ENCODE measurements at places on chromosomes 4 and X.

DNA sequence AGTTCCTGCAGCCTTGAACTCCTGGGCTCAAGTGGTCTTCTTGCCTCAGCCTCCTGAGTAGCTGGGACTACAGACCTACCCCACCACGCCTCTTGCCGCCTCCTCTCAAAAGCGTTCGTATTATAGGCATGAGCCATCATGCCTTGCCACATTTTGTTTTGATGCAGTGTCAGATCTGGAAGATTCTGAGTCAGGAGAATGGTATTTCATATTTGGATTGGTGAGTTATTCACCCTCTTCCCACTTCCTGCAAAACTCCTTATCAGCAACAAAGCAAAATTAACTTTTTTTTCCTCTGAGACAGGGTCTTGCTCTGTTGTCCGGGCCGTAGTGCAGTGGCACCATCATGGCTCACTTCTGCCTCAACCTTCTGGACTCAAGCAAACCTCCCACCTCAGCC is 29.6 kb downstream of the REST start:
- no peaks in the 10 kb centered on the region for H3K27me3 ChIP-seq
- H3K4me3 ChIP-seq: no peak overlapping the region
- no peak for DNase-seq
- H3K4me1 ChIP-seq: no peaks in the 10 kb centered on the region
- no peak overlapping the region for H3K27ac ChIP-seq
- peaks cover 26% of the 10 kb centered on the region for H3K36me3 ChIP-seq

- DNase-seq: no peak
- H3K4me1 ChIP-seq: no peaks in the 10 kb centered on the region
- H3K4me3 ChIP-seq: no peak overlapping the region
- no peaks in the 10 kb centered on the region for H3K27me3 ChIP-seq
These were observed 121.6 kb upstream of the GRID2 start for GRCh38 chr4:92182006-92182735.

GRCh38 chr4:67051000-67051789 is 494.1 kb downstream of the CENPC start:
- H3K27ac ChIP-seq: no peak overlapping the region
- H3K4me1 ChIP-seq: no peaks in the 10 kb centered on the region
- DNase-seq: no peak
- no peaks in the 10 kb centered on the region for H3K27me3 ChIP-seq
- no peak overlapping the region for H3K4me3 ChIP-seq

GRCh38 chr4:82373486-82373815 is 340 bp downstream of the HNRNPD start:
- peaks cover 37% of the 10 kb centered on the region for H3K4me1 ChIP-seq
- peak; percentile 47 for DNase-seq
- no peaks in the 10 kb centered on the region for H3K27me3 ChIP-seq
- H3K27ac ChIP-seq: peak overlapping the region; percentile 82
- H3K4me3 ChIP-seq: peak overlapping the region; percentile 96
- peaks cover 34% of the 10 kb centered on the region for H3K36me3 ChIP-seq

- H3K4me3 ChIP-seq: no peak overlapping the region
- no peaks in the 10 kb centered on the region for H3K36me3 ChIP-seq
- no peaks in the 10 kb centered on the region for H3K27me3 ChIP-seq
- DNase-seq: no peak
- no peaks in the 10 kb centered on the region for H3K4me1 ChIP-seq
These were observed 209.7 kb upstream of the PRPS2 start for GRCh38 chrX:12581546-12581945.

- no peaks in the 10 kb centered on the region for H3K36me3 ChIP-seq
- no peaks in the 10 kb centered on the region for H3K27me3 ChIP-seq
These were observed 128.9 kb downstream of the REELD1 start for GRCh38 chr4:146343199-146343598.

- H3K27me3 ChIP-seq: no peaks in the 10 kb centered on the region
- no peak overlapping the region for H3K4me3 ChIP-seq
- DNase-seq: no peak
- H3K36me3 ChIP-seq: peaks cover 7% of the 10 kb centered on the region
These were observed 196.4 kb downstream of the LRBA start for GRCh38 chr4:150818661-150819060.

- H3K4me1 ChIP-seq: peaks cover 10% of the 10 kb centered on the region
- H3K27ac ChIP-seq: no peak overlapping the region
- H3K27me3 ChIP-seq: no peaks in the 10 kb centered on the region
- H3K4me3 ChIP-seq: no peak overlapping the region
- no peaks in the 10 kb centered on the region for H3K36me3 ChIP-seq
These were observed 13.2 kb downstream of the MTTP start for GRCh38 chr4:99587803-99588202.

GRCh38 chr4:158946825-158947224 is 156.1 kb upstream of the RAPGEF2 start:
- H3K27me3 ChIP-seq: no peaks in the 10 kb centered on the region
- H3K4me3 ChIP-seq: no peak overlapping the region
- no peak for DNase-seq
- H3K36me3 ChIP-seq: no peaks in the 10 kb centered on the region
- no peaks in the 10 kb centered on the region for H3K4me1 ChIP-seq
- H3K27ac ChIP-seq: no peak overlapping the region

GRCh38 chr4:120753854-120754253 is 168.7 kb downstream of the PRDM5 start:
- no peaks in the 10 kb centered on the region for H3K36me3 ChIP-seq
- no peak overlapping the region for H3K27ac ChIP-seq
- peaks cover 7% of the 10 kb centered on the region for H3K4me1 ChIP-seq
- no peak overlapping the region for H3K4me3 ChIP-seq
- no peak for DNase-seq

DNA sequence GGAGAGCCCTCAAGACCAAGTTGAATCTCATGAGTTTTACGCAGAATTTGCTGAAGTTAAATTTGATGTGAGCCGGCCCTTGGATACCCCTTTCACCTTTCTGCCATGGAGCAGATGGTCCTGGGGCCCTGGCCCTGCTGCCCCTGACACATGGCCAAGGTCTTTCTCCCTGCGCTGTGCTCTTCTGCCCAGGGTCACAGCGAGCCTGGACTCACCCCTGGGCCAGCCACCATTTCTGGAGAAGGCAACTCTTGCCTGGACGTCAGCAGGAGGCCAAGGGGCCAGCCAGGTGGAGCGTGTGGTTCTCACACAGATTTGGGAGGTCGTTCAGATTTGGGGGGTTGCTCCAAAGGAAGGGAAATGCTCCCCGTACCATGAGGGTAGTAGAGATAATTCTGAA is 30.0 kb downstream of the PCGF3 start:
- no peak for DNase-seq
- H3K27me3 ChIP-seq: no peaks in the 10 kb centered on the region
- no peak overlapping the region for H3K4me3 ChIP-seq

DNA sequence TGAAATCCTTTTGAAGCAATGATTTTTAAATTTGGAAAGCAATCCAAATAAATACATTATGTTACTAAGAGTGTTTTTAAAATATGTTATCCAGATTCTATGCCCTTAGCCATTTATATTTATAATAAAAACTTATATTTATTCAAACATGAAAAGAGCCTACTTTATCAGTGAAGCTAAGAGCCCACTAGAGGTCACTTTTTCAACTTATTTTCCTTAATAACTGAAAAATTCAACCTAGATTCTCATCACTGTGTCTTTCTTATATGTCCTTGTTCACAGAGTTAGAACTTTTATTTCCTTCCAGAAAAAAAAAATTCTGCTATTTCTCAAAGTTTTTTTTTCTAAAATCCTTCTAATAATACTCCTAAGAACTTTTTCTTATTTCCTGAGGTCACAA is 23.9 kb downstream of the PRDM8 start:
- DNase-seq: no peak
- no peaks in the 10 kb centered on the region for H3K4me1 ChIP-seq
- no peaks in the 10 kb centered on the region for H3K36me3 ChIP-seq
- no peak overlapping the region for H3K4me3 ChIP-seq

GRCh38 chr4:34365946-34366345 is 1878.4 kb downstream of the ARAP2 start:
- DNase-seq: no peak
- H3K36me3 ChIP-seq: no peaks in the 10 kb centered on the region
- H3K4me1 ChIP-seq: no peaks in the 10 kb centered on the region
- no peak overlapping the region for H3K27ac ChIP-seq
- H3K27me3 ChIP-seq: no peaks in the 10 kb centered on the region
- no peak overlapping the region for H3K4me3 ChIP-seq

DNA sequence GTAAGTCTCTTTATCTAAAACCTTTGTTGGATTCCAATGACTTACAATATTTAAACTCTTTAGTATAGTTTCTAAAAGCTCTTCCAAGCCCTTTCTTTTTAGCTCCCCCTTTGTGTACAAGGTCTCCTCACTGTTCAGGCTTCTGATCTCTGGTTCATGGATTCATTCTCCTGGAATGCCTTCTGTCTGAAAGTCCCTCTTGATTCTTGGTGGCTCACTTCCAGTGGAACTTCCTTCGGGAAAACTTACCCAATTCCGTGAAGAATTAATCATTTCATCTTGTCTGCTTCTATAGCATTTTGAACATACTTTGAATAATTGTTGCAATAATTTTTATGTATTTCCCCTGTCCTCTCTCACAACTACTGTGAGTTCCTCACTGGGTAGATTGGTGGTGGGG is 3.6 kb downstream of the ARHGAP24 start:
- no peaks in the 10 kb centered on the region for H3K36me3 ChIP-seq
- peaks cover 54% of the 10 kb centered on the region for H3K4me1 ChIP-seq
- peak overlapping the region; percentile 64 for H3K4me3 ChIP-seq
- DNase-seq: no peak

GRCh38 chrX:13397878-13398818 is 78.3 kb upstream of the ATXN3L start:
- H3K36me3 ChIP-seq: no peaks in the 10 kb centered on the region
- no peak overlapping the region for H3K4me3 ChIP-seq
- no peak overlapping the region for H3K27ac ChIP-seq
- DNase-seq: peak; percentile 23

- no peaks in the 10 kb centered on the region for H3K4me1 ChIP-seq
- H3K27me3 ChIP-seq: no peaks in the 10 kb centered on the region
- H3K27ac ChIP-seq: no peak overlapping the region
- H3K36me3 ChIP-seq: no peaks in the 10 kb centered on the region
These were observed 56.7 kb downstream of the DOCK11 start for GRCh38 chrX:118552121-118552900.

- no peaks in the 10 kb centered on the region for H3K27me3 ChIP-seq
- H3K4me3 ChIP-seq: no peak overlapping the region
- no peak for DNase-seq
- no peak overlapping the region for H3K27ac ChIP-seq
- no peaks in the 10 kb centered on the region for H3K36me3 ChIP-seq
- no peaks in the 10 kb centered on the region for H3K4me1 ChIP-seq
These were observed 142.9 kb upstream of the SLC4A4 start for GRCh38 chr4:71195924-71196323.

GRCh38 chr4:119946359-119946758 is 120.3 kb downstream of the MAD2L1 start:
- no peaks in the 10 kb centered on the region for H3K36me3 ChIP-seq
- H3K27me3 ChIP-seq: no peaks in the 10 kb centered on the region
- H3K4me3 ChIP-seq: no peak overlapping the region
- DNase-seq: no peak
- no peak overlapping the region for H3K27ac ChIP-seq

GRCh38 chr4:22676063-22676462 is 16.7 kb upstream of the GBA3 start:
- no peaks in the 10 kb centered on the region for H3K36me3 ChIP-seq
- H3K4me3 ChIP-seq: no peak overlapping the region
- no peak for DNase-seq

DNA sequence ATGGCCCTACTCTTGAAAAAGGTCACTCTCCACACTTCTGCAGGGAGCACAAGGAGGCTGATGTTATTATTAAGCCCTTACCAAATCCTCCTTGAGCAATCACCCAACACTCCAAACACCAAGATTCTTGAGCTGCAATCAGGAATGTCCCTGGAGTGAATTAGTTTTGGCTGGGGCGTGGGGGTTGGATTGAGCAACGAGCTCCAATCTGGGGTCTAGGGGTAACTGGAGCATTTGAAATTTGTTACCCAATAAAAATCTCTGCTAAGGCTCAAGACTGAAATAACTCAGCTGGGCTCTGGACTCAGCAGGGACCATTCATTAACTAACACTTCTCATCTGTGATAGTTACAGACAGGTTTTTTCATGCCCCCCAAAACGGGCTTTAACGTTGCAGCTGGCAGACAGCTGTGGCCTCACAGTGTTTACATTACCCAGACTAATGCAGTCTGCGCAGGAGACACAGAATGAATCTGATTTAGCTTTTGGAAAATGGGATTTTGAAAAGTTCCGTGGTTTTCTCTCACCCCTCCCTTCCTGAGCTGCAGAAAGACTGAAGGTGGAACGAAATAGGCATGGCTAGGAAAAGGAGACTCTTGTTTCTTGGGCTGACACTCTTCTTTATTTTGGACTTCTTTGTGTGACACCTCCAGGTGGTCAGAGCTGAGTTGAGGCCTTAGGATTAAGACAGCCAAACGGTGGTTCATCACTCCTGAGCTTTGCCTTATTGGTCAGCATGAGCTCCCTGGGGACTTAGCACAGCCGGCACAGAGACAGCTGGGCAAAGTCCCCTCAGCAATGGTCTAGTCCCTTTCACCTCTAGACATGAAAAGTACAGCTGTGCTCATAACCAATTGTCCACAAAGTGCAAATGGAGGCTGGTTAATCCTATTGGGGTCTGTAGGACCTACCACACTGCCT is 26.6 kb downstream of the PLAC1 start:
- no peaks in the 10 kb centered on the region for H3K36me3 ChIP-seq
- no peaks in the 10 kb centered on the region for H3K4me1 ChIP-seq
- no peak for DNase-seq
- no peak overlapping the region for H3K27ac ChIP-seq
- H3K4me3 ChIP-seq: no peak overlapping the region
- no peaks in the 10 kb centered on the region for H3K27me3 ChIP-seq

GRCh38 chr4:85968945-85969819 is 390.7 kb downstream of the MAPK10 start:
- peaks cover 25% of the 10 kb centered on the region for H3K4me1 ChIP-seq
- no peaks in the 10 kb centered on the region for H3K27me3 ChIP-seq
- no peak overlapping the region for H3K4me3 ChIP-seq

GRCh38 chr4:71639380-71639779 is 144.5 kb downstream of the GC start:
- H3K4me3 ChIP-seq: no peak overlapping the region
- no peaks in the 10 kb centered on the region for H3K36me3 ChIP-seq
- H3K27me3 ChIP-seq: no peaks in the 10 kb centered on the region
- DNase-seq: no peak
- H3K27ac ChIP-seq: no peak overlapping the region
- no peaks in the 10 kb centered on the region for H3K4me1 ChIP-seq

GRCh38 chrX:11778230-11778629 is 20.2 kb downstream of the MSL3 start:
- no peak overlapping the region for H3K27ac ChIP-seq
- H3K36me3 ChIP-seq: peaks cover 14% of the 10 kb centered on the region
- no peak for DNase-seq
- no peaks in the 10 kb centered on the region for H3K4me1 ChIP-seq
- no peak overlapping the region for H3K4me3 ChIP-seq
